ENCODE measurements at places on chromosomes 5 and 9.

- DNase-seq: no peak
Measured at GRCh38 chr5:134131578-134132350, 17.3 kb downstream of the TCF7 start.

DNA sequence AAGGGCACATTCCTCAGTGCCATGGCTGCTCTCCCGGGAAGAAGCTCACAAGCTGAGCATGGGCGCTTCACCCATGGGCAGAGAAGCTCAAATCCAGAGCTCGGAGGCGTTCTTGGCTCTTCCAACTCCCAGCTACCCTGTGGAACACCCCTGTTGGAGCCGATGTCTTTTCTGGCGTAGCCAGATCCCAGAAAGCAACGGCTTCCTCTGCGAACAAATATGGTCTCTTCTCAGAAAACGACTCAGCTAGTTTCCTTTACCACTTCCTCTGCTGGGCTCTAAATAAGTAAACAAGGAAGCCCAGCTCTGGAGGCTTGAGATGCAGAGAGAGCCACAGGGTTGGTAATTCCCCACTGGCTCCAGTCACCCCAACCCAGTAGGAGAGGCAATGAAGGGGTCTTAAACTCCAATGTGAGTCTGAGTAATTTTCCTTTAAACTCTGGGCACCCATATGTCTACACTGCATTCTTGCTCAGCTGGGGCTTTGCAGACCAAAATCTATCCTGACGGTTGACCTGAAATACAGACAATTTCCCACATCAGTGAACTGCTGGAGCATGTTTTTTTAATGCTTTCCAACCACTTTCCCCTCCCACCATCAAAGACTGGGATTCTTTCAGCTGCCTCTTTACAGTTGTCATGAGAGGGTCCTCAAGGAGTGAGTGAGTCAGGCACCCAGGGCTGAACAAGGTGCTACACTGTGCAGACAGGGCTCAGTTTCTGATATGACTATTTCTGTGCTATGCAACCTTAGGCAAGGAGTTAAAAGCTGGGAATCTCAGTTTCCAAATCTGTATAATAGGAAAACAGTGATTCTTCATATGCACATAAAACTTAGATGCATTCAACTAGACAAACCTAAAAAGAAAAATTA is at the start of gene LCP2:
Gene LCP2, minus strand, starts transcription at position 189 of the 874 bp plus-strand sequence. Its CDS starts 166 bp downstream, at position 23.
- DNase-seq: no peak

GRCh38 chr5:1654786-1655495 is 131.2 kb upstream of the LPCAT1 start:
- no peak for DNase-seq

- no peak for DNase-seq
Measured at GRCh38 chr9:114682846-114683245, 854 bp upstream of the TEX48 start.

GRCh38 chr9:35984021-35984420 is 26.1 kb upstream of the OR2S2 start:
- DNase-seq: no peak

DNA sequence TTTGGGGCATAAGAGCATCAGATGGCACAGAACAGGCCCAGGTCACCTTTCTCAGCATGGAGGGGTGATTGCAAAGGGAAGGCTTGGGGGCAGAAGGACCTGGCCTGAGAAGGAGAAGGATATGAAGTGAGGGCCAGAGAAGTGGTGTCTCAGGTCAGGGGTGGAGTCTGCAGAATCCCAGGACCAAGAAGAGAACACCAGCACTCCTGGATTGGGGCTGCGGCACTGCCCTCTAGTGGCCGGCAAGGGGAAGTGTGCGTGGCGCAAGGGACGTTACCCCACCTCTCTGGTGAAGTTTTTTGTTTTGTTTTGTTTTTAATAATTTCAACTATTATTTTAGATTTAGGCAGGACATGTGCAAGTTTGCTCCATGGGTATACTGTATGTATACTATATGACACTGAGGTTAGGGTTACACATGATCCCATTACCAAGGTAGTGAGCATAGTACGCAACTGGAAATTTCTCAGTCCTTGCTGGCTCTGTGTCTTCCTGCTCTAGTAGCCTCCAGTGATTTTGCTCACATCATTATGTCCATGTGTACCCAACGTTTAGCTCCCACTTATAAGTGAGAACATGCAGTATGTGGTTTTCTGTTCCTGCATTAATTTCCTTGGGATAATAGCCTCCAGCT is 1548.6 kb downstream of the EFNA5 start:
- DNase-seq: no peak

DNA sequence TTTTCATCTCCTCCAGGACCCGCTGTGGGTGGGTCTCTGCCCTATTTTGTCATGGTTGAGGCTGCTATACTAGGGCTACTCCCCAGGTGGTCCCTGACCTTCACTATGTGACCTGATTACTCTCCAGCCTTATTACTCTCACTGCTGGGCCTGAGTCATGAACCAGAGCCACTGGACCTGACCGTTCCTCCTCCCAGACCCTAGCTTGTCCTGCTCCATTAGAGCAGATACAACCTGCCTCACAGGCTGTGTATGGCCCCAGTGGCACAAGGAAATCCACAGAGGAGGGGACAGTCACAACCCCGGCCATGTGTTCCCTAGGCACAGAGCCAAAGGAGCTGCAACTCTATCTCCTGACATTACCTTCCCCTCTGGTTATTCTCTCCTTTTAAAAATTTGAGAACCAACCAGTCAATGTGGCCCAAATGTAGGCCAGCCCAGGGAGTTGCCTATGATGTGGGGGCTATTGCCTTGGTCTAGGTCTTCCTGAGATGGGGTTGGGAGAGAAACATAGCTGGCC is 96.0 kb upstream of the FSTL4 start:
- no peak for DNase-seq
